ENCODE measurements at places on chromosomes 2 and 18.

DNA sequence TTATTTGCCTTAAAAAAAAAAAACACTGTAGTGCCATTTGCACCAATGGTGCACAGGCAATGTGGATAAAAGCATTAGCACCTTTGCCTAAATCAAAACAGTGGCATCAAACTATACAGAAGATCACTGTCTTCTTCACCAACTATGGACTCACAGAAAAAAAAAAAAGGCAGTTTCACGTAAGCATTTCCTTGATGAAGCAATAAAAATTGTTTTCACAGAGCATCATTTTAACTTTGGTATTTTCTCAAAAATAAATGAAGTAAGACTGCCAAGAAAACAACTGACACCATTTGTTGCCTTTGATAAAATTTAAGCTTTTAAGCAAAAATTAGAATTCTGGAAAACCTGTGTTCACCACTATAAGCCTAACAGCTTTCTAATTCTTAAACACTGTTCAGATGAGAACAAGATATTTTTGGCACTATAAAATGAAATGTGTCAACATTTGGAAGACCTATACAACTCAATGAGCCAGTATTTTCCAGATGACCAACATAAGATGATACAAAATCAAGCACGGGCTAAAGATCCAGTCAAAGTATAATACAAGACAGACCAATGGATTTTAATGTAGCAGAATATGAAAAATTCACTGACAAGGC, 21.1 kb downstream of the METTL8 start:
- no peak for DNase-seq

GRCh38 chr2:128457006-128457604, 138.4 kb upstream of the HS6ST1 start:
- no peak for DNase-seq

DNA sequence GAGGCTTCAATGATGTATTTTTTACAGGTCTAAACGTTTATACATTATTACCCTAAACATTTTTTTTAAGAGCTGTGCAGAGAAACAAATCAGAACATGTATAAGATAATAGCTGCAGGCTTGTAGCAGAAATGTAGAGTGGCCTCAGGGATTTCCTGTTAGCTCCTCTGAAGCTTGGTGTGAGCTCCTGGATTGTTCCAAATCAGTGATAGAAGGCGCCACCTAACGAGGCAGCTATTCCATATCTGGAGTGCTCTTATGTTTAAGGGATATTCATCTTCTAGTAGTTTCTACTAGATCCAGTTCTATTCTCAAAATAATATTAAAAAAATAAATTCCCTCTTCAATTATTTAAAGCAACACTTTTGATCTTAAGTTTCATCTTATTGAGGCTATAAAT, 93.1 kb downstream of the LRP1B start:
- DNase-seq: no peak

DNA sequence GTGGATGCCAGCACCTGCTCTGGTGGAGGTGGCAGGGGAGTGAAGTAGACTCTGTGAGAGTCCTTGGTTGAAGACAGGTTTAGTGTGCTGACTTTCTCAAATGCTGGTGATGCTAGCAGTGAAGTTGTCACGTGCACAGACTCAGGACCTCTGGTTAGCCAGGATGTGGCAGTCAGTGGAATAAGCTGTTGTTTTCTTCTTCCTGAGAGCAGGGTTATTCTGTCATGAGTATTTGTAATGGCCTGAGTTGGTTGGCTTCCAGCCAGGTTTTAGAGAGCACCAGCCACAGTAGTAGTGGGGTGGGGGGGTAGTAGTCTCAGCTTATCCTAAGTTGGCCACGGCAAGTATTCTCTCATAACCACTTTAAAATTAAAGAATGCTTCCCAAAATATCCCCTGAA, 238.5 kb upstream of the FBXO11 start:
- DNase-seq: no peak

DNA sequence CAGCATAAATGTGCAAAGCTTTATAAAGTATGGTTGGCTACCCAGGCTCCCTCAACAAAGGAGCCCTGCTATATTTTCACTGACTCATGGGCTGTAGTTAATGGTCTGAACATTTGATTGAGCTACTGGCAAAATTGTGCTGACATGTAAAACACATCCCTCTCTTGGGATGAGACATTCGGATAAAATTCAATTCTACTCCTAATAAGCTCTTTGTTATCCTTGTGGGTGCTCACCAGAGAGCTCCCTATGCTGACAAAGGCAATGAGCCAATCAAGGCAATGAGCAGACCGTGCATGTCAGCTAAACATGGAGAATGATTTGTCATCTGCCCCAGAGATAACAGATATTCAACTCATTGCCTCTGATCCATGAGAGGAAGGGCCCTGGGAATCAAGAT, 27.7 kb downstream of the SERPINB8 start:
- DNase-seq: no peak

DNA sequence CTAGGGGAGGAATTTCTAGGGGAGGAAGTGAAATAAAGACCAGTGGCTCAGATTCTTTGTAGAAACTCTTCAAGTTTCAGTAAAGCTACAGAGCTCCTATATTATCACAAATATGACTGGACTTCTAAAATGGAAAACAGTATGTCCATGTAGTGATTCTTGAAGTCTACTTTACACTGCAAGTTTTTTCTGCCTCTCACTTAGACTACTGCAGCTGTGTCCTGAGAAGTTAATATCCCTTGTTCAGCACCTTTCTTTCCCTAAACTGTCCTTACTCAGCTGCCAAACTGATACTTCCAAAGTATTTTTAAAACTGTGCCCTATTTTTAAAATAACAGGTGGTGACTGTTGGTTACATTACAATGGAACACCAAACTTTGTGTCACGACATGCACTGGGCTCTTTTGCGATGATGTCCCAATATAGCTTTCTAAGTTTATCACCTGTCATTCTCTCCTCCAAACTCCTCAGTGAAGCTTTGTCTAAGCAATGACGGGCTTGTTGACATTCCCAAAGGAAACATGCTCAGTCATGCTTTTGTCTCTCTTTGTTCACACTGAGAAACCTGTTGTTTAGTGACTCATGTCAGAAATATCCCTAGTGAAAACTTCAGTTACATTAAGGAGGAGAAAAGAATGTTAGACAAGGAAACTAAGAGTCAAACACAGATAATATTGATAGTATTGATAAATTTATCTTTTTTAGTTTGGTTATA, 341.1 kb downstream of the ARL6IP6 start:
- no peak for DNase-seq

DNA sequence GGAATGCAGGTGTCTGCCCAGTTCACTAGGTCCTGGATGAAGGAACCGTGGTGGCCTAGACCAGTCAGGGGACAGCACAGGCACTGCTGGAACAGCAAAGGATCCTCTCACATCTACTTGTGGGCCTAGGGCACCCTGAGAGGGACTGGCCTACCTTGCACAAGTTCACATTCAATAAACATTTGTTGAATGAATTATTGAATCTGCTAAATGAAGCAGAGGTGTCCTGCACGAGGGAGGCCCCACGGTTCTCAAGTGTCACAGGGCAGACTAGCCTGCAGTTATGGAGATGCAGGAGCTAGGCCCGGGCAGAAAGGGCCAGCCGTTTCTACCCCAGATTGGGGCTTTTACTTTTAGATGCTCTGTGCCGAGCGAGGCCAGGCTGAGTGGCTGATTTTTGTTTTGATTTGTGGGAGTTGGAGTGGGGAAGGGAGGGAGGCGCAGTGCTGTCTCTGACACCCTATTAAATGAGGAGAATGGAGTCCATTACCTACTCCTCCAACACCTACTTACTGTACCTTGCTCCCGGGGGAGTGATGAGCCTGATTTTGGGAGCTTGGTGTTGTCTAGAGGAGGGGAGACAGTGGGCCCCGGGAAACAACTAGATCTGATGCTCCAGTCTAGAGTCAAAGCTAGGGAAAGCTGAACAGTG, 18.4 kb downstream of the SH2D6 start:
- no peak for DNase-seq

DNA sequence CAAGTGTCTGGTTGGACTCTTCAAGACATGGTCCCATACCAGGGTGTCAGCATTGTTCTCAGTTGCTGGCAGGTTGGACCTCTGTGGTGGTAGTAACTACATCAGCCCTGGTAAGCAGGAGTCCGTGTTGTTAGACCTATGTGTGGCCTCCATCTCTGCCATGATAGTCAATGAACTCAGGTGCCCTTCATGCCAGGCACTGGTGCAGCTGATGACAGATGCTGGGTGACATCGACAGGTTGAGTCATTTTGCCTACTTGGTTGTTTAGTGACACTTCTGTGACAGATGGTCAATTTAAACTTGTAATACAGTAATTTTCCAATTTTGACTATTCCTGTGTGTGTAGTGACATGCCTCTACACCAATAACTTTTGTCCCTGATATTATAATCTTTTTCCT, 189.7 kb downstream of the SP3 start:
- no peak for DNase-seq

DNA sequence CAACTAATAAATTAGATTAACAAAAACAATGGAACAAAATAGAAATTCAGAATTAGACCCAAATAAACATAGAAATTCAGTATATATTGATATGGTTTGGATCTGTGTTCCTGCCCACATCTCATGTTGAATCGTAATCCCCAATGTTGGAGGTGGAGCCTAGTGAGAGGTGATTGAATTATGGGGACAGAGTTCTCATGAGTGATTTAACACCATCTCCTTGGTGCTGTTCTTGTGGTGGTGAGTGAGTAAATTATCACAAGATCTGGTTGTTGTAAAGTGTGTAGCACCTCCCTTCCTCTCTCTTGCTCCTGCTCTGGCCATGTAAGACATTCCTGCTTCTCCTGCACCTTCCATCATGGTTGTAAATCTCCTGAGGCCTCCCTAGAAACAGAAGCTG, 16.6 kb upstream of the B4GALT6 start:
- DNase-seq: no peak

GRCh38 chr18:75211002-75211621, 515 bp downstream of the TSHZ1 start:
- no peak for DNase-seq
